NCI-H1930 (cell line): ENCODE measurements at places on chromosomes 3 and 15.

DNA sequence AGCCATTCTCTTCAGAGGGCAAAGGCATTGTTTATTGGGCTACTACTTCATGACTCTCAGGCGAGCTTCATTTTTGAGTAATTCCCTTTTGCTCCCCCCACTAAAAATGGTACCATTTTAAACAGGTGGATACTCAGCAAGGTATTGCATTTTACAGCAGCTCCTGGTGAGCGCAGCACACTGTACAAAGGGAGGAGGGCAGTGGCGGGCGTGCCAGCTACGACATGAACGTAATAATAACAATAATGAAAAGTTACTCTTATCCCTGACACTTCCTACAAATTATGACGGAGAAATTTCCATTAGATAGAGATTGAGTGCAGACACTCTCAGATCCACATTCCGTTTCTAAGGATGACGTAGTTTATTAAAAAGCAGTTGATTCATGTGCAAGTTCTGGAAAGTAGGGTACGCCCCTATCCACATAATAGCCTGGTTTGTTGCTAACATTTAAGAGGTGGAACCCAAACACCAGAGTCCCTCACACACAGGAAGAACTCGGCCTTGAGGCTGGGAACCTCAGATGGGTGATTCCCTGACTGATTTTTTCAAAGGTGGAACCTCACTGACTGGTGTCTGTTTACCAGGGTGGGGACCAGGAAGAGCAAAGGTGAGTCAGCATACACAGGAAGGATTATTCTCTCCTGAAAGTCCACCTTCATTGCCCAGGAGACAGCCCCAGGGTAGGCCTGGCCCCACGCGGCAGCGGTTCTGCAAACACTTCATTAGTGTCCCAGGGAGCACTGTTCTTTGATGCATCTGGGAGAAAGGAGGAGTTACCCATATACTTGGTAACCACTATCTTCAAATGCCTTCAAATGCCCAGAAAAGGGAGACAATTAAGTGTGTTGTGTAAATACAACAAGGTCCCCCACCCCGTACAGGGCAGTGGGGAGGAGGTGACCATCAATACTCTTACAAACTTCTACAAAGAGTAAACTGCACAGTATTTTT lies 69.9 kb downstream of the LDHAL6B start:
- DNase-seq: no peak

- DNase-seq: no peak
These were observed 56.1 kb downstream of the TAFA4 start for GRCh38 chr3:68876112-68876713.

- DNase-seq: no peak
These were observed 132.6 kb upstream of the COL8A1 start for GRCh38 chr3:99505646-99506269.

DNA sequence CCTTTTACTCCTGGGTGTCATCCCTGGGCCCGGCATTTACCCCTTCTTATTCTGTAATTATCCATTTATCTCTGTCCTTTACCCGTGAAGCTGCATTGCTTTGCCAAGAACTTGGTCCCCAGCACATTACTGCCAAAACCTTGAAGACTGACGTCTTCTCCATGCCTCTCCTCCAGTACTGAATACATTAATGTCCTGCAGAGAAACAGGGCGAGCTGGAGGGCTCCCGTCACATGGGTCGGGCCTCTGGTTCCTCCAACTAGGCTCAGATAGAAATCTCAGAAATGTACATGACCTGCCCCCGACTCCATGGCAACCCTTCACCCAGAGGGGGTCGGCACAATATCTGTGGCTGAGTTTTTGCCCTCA lies 445 bp downstream of the EFCAB12 start:
- DNase-seq: no peak

- DNase-seq: no peak
These were observed 401 bp downstream of the SEC11A start for GRCh38 chr15:84715441-84716035.

- no peak for DNase-seq
These were observed 101.6 kb upstream of the RAD18 start for GRCh38 chr3:9064850-9065249.

- no peak for DNase-seq
These were observed 36.7 kb downstream of the SLC27A2 start for GRCh38 chr15:50218691-50219090.

DNA sequence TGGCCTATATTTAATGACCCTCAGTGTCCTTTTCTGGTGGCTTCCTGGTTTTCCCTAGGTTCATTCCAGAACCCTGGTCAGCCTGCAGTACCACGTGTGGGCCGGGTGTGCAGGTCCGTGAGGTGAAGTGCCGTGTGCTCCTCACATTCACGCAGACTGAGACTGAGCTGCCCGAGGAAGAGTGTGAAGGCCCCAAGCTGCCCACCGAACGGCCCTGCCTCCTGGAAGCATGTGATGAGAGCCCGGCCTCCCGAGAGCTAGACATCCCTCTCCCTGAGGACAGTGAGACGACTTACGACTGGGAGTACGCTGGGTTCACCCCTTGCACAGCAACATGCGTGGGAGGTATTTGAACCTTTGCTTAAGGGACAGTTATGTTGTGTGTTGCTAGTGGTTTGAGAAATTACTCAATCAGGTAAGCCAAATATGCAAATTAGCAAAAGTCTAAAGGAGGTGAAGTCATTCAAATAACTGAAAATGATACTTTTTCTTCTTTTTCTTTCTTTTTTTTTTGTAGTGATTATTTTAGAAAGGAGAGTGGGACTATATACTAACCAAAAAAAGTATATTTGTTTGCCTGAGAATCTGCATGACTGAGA lies 259.2 kb downstream of the ADAMTSL3 start:
- DNase-seq: no peak

- DNase-seq: no peak
These were observed 86.3 kb downstream of the TMEM108 start for GRCh38 chr3:133124511-133124910.

- DNase-seq: no peak
These were observed 186.3 kb downstream of the SATB1 start for GRCh38 chr3:18238746-18239331.

DNA sequence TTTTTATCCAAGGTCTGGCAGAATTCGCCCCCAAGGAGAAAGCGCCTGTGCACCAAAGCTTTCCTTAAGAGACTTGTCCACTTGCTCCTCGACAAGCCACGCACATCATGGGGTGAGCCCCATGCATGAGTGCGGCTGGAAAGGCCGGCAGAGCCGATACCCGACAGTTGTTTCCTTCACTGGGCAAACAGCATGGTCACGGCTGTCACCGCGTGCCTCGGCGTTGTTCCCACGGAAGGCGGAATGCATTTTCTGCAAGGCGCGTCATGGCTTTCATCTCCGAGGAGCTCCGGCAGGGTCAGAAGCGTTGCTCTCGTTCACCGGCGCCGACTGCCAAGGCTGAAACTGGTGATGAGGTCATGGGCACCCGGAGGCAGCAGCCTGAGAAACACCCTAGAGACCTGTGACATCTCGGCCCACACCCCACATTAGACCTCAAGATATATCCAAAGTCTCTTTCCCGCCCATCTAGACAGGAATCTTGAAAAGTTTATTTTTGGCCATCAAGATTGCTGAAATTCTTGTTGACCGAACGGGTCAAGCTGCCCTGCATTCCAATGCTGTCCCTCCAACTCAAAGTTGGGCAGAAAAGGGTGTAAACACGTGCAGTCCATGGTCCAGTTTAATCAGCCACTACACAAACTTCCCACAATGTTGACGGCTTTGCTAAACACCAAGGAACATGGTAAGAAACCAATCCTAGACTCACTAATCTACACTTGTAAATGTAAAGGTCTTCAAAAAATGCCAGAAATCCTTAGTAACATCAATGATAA lies 604 bp upstream of the TJP1 start:
- peak; percentile 16 for DNase-seq

DNA sequence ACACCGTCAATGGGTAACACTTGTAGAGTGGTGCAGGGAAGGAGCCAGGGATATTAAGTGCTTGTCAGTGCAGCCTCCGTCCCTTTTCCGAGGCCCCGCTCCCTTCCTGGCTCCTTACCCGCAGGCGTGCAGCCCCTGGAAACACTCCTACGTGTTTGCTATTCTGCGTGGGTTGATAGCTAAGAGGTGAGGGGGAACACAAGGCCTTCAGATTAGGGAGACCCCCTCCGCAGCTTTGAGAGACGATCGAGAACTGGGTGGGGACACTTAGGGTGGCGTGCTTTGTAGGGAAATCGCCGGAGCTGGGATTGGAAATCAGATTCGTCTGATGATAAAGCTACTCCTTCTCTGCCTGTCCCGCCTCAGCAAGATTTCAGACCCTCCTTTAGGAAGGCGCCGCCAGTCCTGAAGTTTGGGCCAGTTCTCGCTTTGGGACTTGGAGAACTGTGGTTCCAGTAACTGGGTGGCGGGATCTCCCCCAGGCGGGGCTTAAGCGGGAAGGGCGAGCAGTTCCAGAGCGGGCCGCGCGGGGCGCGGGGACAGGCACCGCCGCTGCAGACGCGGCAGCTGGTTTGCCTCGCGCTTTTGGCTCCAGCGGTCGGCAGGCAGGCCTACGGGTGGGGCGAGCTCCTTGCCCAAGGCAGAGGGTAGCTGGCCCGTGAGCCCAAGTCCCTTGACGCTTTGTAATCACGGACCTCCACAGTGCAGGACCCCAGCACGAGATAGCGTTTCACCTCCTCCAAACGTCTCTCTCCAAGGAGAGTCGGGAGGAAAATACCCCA lies 8.0 kb upstream of the FAM107A start:
- DNase-seq: peak; percentile 27

- DNase-seq: no peak
These were observed 146.3 kb downstream of the GMNC start for GRCh38 chr3:190716211-190716610.

GRCh38 chr3:16614033-16615031 lies 9.1 kb upstream of the DAZL start:
- DNase-seq: no peak
